ENCODE measurements at places on chromosomes 6 and 20.

GRCh38 chr6:48961781-48962415 lies 501.2 kb downstream of the MMUT start:
- no peak for DNase-seq

DNA sequence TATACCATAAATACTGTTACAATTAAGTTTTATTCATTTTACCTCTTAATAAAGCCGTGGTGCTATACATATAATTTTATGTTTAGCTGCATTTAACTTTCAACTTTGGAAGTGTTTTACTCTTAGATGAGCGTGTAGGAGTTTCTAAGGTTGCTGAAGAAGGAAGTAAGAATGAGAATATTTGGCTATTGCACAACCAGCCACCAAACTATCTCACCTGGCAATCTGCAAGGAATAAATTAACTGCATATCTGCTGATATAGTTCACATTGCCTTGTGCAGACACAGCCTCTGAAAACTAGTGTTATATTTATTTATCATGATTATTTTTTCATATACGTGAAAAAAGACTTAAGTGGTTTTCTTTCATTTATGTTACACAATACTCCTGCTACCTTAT lies 230.4 kb downstream of the PLCB1 start:
- DNase-seq, result no peak

GRCh38 chr6:42841844-42842584 lies 37.4 kb upstream of the RPL7L1 start:
- DNase-seq, result no peak

GRCh38 chr6:145609521-145609920 lies 125.8 kb downstream of the EPM2A start:
- DNase-seq, result no peak

DNA sequence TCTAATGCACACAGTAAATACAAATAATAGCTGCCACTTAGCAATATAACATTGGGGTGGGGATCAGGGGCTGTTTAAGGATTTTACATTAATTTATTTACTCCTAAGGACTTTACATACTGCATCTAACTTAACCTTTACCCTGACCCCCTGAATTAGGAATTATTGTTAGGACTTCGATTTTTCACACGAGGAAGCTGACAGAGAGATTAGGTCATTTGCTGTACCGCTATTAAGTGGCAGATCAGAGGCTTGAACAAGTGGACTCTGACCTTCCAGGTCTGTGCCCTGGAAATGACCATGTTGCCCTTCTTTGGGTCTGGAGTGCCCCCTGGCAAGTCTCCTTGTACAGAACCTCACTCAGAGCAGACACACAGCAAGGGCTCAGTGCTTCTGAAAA lies 5.2 kb upstream of the ELMO2 start:
- DNase-seq, result no peak

DNA sequence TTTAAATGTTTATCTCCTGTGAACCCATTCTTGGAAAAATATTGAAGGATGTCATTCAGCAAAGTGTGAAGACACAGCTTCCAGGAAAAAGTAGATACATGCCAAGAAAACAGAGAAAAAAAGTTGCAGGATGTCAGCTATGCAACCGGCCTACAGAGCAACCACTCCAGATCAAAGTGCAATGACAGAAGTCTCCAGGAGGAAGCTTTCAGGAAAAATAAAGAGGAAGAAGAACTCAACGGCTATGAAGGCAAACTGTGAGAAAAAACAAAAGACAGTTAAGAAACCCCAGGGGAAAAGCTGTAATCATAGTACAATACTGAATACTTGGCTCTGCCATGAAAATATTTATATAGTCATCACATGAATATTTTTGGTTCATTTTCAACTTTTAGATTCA lies 30.6 kb downstream of the REPS1 start:
- DNase-seq, result no peak

DNA sequence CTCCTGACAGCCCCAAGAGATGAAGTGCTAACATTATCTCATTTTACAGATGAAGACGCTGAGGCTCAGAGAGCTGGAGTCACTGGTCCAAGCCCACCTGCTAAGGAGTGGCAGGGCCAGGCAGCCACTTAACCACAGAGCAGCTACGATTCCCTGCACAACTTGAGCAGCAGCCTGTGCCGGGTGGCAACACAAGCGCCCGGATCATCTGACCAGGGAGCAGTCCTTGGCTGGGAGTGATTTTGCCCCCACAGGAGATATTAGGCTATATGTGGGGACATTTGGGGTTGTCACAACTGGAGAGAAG lies 93.2 kb upstream of the PTPN1 start:
- DNase-seq, result no peak

DNA sequence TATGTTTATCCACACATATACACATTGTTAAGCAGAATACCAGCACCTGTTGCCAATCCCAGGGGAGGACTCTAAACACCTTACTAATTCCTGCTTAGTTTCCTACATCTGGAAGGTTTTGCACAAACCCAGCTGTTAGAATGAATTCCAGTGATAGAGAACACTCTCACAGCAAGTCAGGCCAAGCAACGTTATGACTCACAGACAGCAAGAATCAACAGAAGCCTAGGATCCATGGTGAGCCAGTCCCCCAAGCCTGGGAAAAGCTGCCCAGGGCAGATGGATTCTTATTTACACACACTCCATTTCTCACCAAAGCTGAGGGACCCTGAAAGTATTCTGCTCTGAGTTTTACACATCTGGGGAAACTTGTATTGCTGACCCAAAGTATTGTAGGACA lies 291.7 kb downstream of the SLC35F1 start:
- DNase-seq, result no peak

DNA sequence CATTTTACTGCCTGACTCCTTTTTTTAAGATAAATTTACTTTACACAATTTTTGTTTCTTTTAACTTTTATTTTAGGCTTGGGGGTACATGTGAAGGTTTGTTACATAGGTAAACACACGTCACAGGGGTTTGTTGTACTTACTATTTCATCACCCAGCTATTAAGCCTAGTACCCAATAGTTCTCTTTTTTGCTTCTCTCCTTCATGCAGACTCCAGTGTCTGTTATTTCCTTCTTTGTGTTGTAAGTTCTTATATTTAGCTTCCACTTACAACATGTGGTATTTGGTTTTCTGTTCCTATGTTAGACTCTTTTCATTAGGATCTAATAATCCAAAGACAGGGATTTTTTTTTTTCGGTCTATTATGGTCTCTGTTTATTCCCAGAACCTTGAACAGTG lies 83.5 kb upstream of the CCN6 start:
- DNase-seq, result no peak

- no peak for DNase-seq
Measured at GRCh38 chr20:47051936-47052526, 157.4 kb downstream of the EYA2 start.

DNA sequence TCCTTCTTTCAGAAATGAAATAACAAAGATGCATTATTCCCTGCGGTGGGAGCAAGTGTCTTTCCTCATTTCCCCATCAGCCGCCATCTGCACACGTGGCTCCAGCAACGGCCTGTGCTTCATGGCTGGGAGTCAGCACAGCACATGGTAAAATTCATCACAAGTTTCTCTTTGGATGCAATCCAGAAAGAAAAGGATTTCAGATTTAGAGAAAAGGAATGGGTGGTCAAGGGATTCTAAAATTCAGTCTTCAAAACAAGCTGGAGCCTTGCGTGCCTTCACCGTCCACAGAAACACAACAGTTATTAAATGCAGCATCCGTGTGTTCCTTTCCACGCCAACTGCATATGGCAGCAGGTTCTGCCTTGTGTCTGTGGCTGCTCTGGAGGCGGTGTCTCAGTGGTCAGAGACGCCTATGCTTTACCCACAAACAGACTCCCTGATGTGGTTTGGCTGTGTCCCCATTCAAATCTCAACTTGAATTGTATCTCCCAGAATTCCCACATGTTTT lies 107.6 kb downstream of the THBS2 start:
- DNase-seq, result no peak

All from CD4-positive, alpha-beta T cell treated with Interleukin-15 for 1 hour (primary cell).